ENCODE measurements at places on chromosomes 1 and 21. TPM values are rescaled to one million over a fixed set of nuclear protein-coding genes. Genes with fewer than 3 reads are reported as not detected.

- H3K27me3 ChIP-seq = no peaks in the 10 kb centered on the region
- H3K27ac ChIP-seq = peak overlapping the region; percentile 77
- H3K4me1 ChIP-seq = peaks cover 19% of the 10 kb centered on the region
- H3K36me3 ChIP-seq = no peaks in the 10 kb centered on the region
- no peak for DNase-seq
These were observed 28.8 kb upstream of the FMO1 start for GRCh38 chr1:171219346-171220080.

DNA sequence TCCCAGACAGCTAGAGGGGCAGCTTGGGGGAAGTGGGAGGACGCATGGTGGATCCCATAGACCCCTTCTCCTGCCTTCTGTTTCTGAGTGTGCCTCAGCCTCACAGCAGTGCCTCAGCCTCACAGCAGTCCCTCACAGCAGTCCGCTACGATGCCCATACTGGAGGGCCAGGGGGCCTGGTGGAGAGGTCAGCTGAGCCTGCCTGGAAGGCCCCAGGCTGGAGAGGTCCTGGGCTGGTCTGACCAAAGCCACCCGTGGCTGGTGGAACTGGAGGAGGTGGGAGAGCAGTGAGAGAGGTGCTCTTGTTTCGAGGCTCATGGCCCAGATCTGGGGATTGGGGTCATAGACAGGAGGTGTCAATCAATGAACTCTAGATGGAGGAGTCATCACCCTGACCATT lies 16.0 kb upstream of the RSPO1 start:
- H3K36me3 ChIP-seq = no peaks in the 10 kb centered on the region
- no peaks in the 10 kb centered on the region for H3K27me3 ChIP-seq
- DNase-seq = no peak
- no peak overlapping the region for H3K4me3 ChIP-seq

DNA sequence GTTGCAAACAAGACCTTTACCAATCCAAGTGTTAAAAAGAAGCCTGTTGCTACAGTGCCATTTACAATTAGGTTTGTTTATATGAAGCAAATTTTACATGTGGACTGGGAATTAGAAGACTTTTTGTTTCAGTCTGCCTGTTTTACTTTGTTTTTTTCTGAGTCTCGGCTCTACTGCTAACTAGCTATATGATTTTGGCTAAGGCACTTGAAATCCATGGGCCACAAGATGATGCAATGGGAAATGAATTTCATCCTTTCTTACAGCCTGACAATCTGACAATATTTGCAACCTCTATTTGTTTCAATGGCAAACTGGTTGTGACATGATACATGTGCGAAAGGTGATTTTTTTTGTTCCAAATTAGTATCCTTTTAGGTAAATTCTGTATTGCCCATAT lies 3.7 kb upstream of the PEX11B start:
- no peak overlapping the region for H3K4me3 ChIP-seq
- H3K27ac ChIP-seq = no peak overlapping the region
- DNase-seq = no peak
- peaks cover 3% of the 10 kb centered on the region for H3K4me1 ChIP-seq
- no peaks in the 10 kb centered on the region for H3K27me3 ChIP-seq
- H3K36me3 ChIP-seq = peaks cover 13% of the 10 kb centered on the region

DNA sequence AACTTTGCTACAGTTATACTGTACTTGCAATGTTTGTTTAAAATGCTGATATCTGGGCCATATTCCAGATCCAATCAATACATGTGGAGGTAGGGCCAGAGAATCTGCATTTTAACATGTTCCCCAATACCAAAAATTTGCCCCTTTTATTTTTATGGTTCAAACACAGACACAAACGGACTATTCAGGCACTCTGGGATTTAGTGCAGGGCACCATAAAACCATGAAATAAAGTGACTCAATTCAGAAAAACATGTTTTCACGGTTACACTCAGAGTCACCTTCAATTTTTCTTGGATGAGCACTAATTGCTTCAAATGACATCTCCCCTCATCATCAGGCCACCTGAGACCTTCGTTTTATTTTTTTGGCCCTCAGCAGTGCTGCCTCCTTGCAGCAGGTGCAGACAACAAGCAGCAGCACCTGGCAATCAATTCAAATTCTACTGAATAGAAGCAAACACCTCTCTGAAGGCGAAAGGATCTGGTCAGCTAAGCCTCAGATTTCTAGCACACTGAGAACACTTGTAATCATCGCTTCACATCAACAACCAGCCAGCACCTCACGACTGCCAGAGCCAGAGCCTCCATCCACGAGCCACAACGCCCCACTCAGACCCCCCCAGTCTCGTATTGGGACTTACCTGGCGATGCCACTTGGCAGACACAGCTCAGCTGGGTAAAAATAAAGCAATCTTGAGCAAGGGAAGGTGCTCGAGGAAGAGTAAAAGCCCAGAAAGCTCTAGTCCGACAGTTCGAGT lies 1.1 kb downstream of the ERO1B start:
- H3K4me3 ChIP-seq = peak overlapping the region; percentile 78
- no peaks in the 10 kb centered on the region for H3K4me1 ChIP-seq
- H3K36me3 ChIP-seq = no peaks in the 10 kb centered on the region

GRCh38 chr1:1938613-1939295 lies 19.7 kb upstream of the TMEM52 start:
- no peaks in the 10 kb centered on the region for H3K27me3 ChIP-seq
- no peaks in the 10 kb centered on the region for H3K4me1 ChIP-seq
- no peak overlapping the region for H3K4me3 ChIP-seq
- no peaks in the 10 kb centered on the region for H3K36me3 ChIP-seq
- no peak overlapping the region for H3K27ac ChIP-seq
- peak; percentile 39 for DNase-seq

GRCh38 chr1:58870298-58870676 lies 86.4 kb upstream of the JUN start:
- H3K36me3 ChIP-seq = no peaks in the 10 kb centered on the region
- no peak overlapping the region for H3K4me3 ChIP-seq
- H3K4me1 ChIP-seq = no peaks in the 10 kb centered on the region
- no peaks in the 10 kb centered on the region for H3K27me3 ChIP-seq

DNA sequence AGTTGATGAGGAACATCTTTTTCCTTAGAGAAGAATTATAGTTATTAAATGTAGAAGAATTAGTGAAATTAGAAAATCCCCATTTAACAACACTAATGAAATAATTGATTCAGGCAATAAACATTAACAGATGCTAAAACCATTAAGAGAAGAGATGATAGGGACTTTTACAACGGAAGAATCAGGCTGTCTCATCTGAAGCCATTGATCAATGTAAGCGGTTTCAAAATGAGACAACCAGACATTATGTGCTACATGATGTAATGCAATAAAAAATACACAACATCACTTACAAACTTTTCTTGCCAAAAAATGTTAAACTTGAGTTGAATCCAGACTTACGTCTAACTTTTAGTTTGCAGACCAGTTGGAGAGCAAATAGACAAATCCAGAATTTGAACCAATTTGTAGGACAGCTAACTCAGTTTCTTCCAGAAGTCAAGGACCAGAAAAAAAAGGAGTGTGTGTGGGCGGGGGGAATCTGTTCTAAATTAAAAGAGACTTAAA lies 165.4 kb upstream of the DPT start:
- no peaks in the 10 kb centered on the region for H3K4me1 ChIP-seq
- no peak for DNase-seq
- no peaks in the 10 kb centered on the region for H3K36me3 ChIP-seq
- H3K27ac ChIP-seq = no peak overlapping the region
- H3K4me3 ChIP-seq = no peak overlapping the region
- no peaks in the 10 kb centered on the region for H3K27me3 ChIP-seq

DNA sequence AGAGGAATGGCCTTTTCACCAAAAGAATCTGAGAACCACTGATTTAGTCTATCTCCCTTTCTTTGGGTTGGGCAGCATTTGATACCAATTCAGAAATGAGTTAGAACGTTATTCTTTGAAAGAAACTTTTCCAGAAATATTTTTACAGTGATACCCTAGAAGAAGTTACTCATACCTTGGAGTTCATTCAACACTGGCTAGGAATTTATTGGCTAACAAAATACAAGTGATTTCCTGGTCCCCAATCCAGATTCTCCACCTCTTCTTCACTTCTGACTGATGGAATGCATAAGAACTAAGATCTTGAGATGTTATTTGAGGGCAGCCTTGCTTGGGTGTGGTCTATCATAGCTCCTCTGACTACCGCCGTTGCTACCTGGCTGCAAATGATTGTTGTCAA lies 9.4 kb downstream of the C1orf162 start:
- no peak overlapping the region for H3K27ac ChIP-seq
- no peaks in the 10 kb centered on the region for H3K4me1 ChIP-seq
- H3K27me3 ChIP-seq = no peaks in the 10 kb centered on the region
- H3K4me3 ChIP-seq = no peak overlapping the region

GRCh38 chr1:41629141-41629540 lies 144.7 kb upstream of the EDN2 start:
- no peak for DNase-seq
- H3K27me3 ChIP-seq = no peaks in the 10 kb centered on the region
- no peak overlapping the region for H3K27ac ChIP-seq
- no peaks in the 10 kb centered on the region for H3K4me1 ChIP-seq
- no peak overlapping the region for H3K4me3 ChIP-seq

GRCh38 chr21:46554431-46555224 lies 50.3 kb downstream of the S100B start:
- no peaks in the 10 kb centered on the region for H3K36me3 ChIP-seq
- DNase-seq = no peak
- H3K27me3 ChIP-seq = no peaks in the 10 kb centered on the region
- no peak overlapping the region for H3K4me3 ChIP-seq
- H3K27ac ChIP-seq = no peak overlapping the region
- no peaks in the 10 kb centered on the region for H3K4me1 ChIP-seq

GRCh38 chr1:201375169-201375568 lies 2.3 kb downstream of the TNNT2 start:
- no peak for DNase-seq
- no peaks in the 10 kb centered on the region for H3K27me3 ChIP-seq
- no peak overlapping the region for H3K4me3 ChIP-seq
- H3K27ac ChIP-seq = no peak overlapping the region

- H3K4me1 ChIP-seq = 0 out of 2 replicates have a peak, but pooled peaks cover 2% of the 10 kb centered on the region
- no peak overlapping the region for H3K27ac ChIP-seq
- no peaks in the 10 kb centered on the region for H3K36me3 ChIP-seq
- no peak overlapping the region for H3K4me3 ChIP-seq
- H3K27me3 ChIP-seq = no peaks in the 10 kb centered on the region
These were observed 79.0 kb upstream of the MAP10 start for GRCh38 chr1:232726048-232726779.

DNA sequence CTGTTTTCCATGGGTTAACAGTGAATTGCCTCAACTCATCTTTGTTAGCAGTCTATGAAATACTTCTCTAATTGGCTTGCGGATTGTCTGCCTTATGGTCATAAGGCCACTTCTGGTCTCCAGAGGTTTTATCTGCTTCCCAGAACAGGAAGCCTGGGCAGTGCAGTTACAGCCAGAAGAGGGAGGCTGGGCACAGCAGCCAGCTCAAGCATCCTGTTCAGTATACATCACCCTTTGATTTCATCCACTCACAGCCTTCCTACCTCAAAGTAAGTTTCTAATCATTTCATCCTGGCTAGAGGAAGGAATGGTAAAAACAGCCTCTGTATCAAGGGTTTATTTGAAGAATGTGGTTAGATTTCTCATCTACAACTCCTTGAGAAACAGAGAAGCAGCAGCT lies 311.5 kb upstream of the DEPDC1 start:
- H3K27ac ChIP-seq = no peak overlapping the region
- H3K4me3 ChIP-seq = no peak overlapping the region
- DNase-seq = no peak
- no peaks in the 10 kb centered on the region for H3K36me3 ChIP-seq
- H3K4me1 ChIP-seq = no peaks in the 10 kb centered on the region

DNA sequence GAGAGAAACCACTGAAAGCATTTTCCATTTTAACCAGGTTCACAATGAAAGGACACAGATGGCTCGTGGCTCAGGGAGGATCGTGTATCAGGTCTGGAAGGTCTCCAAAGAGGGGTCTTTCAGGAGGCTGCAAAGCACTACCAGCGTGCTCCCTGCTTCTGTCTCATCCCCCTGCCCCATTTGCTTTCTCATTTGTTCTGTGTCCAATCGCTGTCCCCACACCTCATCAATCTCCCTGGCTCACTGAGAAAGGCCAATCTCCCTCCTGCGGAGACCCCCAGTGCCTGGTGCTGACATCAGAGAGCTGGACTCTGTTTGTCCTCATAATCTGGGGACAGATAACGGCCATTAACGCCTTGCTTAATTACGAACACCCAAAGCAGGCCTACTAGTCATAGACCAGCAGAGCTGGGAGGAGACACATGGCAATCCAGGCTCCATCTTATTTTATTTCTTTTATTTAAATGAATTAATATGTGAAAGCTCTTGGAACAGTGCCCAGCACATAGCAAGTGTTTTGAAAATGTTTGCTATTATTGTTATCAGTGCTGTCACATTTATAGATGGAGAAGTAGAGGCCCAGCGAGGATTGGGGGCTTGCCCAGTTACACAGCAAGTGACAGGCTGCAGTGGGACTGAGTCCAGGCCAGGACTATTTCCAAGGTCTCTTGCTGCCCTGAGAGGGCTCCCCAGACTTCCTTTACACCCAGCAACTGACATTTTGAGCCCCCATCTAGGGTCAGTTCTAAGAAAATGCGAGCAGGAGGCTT lies 341.0 kb upstream of the USP24 start:
- no peaks in the 10 kb centered on the region for H3K27me3 ChIP-seq
- H3K4me1 ChIP-seq = no peaks in the 10 kb centered on the region
- H3K27ac ChIP-seq = no peak overlapping the region
- no peak for DNase-seq

DNA sequence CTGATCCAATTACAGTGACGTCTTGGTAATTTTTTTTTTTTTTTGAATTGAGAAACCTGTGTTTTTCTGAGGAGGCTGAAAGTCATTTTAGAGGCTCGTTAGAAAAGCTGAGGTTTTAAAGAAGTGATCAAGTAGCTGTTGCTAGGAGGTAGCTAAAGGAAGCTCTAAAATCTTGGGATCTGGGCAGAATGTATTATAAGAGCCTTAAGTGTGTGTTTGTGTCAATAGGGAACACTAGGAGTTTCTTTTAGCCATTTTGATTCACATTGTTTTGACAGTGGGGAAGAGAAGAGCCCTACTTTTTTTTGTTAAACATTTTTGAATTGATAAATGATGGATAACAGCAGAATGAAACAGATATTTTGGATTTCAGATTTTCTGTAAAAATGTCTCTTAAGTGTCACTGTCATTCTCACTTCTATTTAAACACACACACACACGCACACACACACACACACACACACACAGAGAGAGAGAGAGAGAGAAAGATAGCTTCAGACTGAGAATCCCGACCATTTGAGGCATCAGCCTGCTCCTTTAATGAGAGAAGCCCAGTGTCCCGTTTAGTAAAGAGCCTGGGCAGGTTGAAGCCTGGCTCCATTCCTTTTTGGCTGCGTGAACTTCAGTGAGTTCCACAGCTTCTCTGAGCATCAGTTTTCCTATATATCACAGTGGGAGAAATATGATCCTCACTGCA lies 79.1 kb upstream of the GPR88 start:
- no peak overlapping the region for H3K27ac ChIP-seq
- H3K4me1 ChIP-seq = peaks cover 11% of the 10 kb centered on the region
- no peaks in the 10 kb centered on the region for H3K27me3 ChIP-seq
- H3K36me3 ChIP-seq = no peaks in the 10 kb centered on the region
- H3K4me3 ChIP-seq = no peak overlapping the region
- DNase-seq = no peak

- no peaks in the 10 kb centered on the region for H3K27me3 ChIP-seq
- peaks cover 21% of the 10 kb centered on the region for H3K4me1 ChIP-seq
- no peak overlapping the region for H3K27ac ChIP-seq
- no peak for DNase-seq
- no peak overlapping the region for H3K4me3 ChIP-seq
- no peaks in the 10 kb centered on the region for H3K36me3 ChIP-seq
These were observed 99.7 kb downstream of the NMNAT2 start for GRCh38 chr1:183318433-183318832.

SLC1A7 gene
- polyA plus RNA-seq = 0.03 TPM

CR2 gene
- 1.7 TPM for polyA plus RNA-seq

KCNE1 gene
- 0.63 TPM for polyA plus RNA-seq

STRIP1 gene
- 23.7 TPM for polyA plus RNA-seq

PTPRF gene
- polyA plus RNA-seq = 174 TPM
